ENCODE measurements at places on chromosomes 12 and 14. TPM values are rescaled to one million over a fixed set of nuclear protein-coding genes. Genes with fewer than 3 reads are reported as not detected.

Gene CRADD
- 55.6 TPM for total RNA-seq

Gene ABCC9
- total RNA-seq: 6.1 TPM

Gene SERPINA10
- not detected for total RNA-seq

Gene MYF5
- not detected for total RNA-seq

Gene AQP6
- total RNA-seq: not detected
